Activated naive CD4-positive, alpha-beta T cell treated with anti-CD3 and anti-CD28 coated beads for 36 hours (primary cell): ENCODE measurements at places on chromosomes 11 and 22. TPM values are rescaled to one million over a fixed set of nuclear protein-coding genes. Genes with fewer than 3 reads are reported as not detected.

MS4A3 gene
- not detected for total RNA-seq

TRIM49 gene
- total RNA-seq = not detected

GRCh38 chr11:30553521-30554110 lies 32.5 kb downstream of the MPPED2 start:
- no peak for DNase-seq

GRCh38 chr22:48654492-48654891 lies 1173.2 kb downstream of the BRD1 start:
- no peak overlapping the region for H3K4me3 ChIP-seq
- no peaks in the 10 kb centered on the region for H3K4me1 ChIP-seq
- no peaks in the 10 kb centered on the region for H3K36me3 ChIP-seq
- no peak overlapping the region for H3K27ac ChIP-seq
- DNase-seq = no peak

GRCh38 chr22:25903294-25903693 lies 161.3 kb downstream of the MYO18B start:
- DNase-seq = no peak
- H3K27ac ChIP-seq = no peak overlapping the region
- H3K36me3 ChIP-seq = no peaks in the 10 kb centered on the region
- H3K4me1 ChIP-seq = no peaks in the 10 kb centered on the region

GRCh38 chr22:46829941-46830715 lies 67.7 kb downstream of the TBC1D22A start:
- H3K4me3 ChIP-seq = no peak overlapping the region
- H3K27ac ChIP-seq = no peak overlapping the region
- no peak for DNase-seq
- H3K27me3 ChIP-seq = no peaks in the 10 kb centered on the region

DNA sequence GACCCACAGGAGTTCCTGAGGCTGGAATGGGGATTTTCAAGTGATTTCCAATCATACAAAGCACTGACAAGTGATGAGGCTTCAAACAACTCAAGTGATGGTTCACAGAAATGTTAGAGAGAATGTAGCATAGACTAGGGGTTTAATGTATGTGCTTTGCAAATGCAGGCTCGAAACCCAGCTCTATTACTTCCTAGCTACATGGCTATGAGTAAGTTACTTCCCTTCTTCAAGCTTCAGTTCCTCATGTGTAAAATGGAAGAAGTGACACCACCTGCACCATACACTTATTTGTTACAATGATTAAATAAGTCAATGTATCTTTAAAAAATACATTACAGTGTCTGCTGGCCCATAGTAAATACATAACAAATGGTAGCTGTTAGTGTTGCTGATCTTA lies 139.8 kb downstream of the CCDC81 start:
- H3K36me3 ChIP-seq = no peaks in the 10 kb centered on the region
- no peak overlapping the region for H3K27ac ChIP-seq
- no peak for DNase-seq
- no peaks in the 10 kb centered on the region for H3K27me3 ChIP-seq
- H3K4me1 ChIP-seq = peaks cover 12% of the 10 kb centered on the region

DNA sequence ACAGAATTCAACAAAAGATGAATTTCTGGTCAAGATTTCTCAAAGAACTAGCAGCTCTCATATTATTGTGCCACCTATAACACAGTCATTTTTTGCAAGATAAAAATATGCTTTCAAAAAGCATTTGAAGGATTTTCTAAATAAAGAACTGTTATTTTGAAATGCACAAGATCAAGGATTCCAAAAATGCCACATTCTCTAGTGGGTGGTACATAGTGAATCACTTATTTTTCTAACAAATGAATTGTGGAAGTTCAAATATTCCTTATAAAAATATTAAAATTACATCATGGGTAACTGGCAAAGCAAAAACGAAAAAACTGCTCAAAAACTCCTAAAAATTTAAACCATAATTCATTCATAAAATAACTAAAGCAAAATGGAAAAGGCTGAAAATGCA lies 2.1 kb downstream of the RNF141 start:
- no peaks in the 10 kb centered on the region for H3K27me3 ChIP-seq
- no peak overlapping the region for H3K27ac ChIP-seq
- peaks cover under 1% of the 10 kb centered on the region for H3K36me3 ChIP-seq
- H3K4me1 ChIP-seq = peaks cover 23% of the 10 kb centered on the region
- no peak for DNase-seq

DNA sequence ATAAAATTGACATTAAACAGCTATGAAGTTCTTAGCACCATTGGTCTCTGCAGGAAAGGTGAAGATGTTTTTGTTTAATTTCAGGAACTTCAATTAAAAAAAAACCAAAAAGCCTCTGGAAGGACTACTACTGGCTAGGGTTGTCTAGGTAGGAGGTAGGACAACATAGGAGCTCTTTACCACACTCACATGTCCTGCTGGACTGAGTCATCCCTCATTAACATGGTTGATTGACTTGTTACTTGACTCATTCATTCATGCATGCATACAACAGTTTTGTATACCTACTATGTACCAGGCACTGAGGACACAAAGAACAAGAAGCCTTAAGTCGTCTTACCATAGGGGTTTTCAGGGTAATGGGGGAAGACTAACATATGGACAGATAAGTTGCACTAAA lies 216.9 kb upstream of the ARHGAP20 start:
- no peaks in the 10 kb centered on the region for H3K4me1 ChIP-seq
- no peaks in the 10 kb centered on the region for H3K36me3 ChIP-seq
- no peak overlapping the region for H3K4me3 ChIP-seq
- no peaks in the 10 kb centered on the region for H3K27me3 ChIP-seq
- DNase-seq = no peak

GRCh38 chr11:114605370-114605769 lies 9.8 kb upstream of the NXPE4 start:
- no peak for DNase-seq
- H3K27ac ChIP-seq = no peak overlapping the region
- no peaks in the 10 kb centered on the region for H3K4me1 ChIP-seq
- H3K27me3 ChIP-seq = no peaks in the 10 kb centered on the region

DNA sequence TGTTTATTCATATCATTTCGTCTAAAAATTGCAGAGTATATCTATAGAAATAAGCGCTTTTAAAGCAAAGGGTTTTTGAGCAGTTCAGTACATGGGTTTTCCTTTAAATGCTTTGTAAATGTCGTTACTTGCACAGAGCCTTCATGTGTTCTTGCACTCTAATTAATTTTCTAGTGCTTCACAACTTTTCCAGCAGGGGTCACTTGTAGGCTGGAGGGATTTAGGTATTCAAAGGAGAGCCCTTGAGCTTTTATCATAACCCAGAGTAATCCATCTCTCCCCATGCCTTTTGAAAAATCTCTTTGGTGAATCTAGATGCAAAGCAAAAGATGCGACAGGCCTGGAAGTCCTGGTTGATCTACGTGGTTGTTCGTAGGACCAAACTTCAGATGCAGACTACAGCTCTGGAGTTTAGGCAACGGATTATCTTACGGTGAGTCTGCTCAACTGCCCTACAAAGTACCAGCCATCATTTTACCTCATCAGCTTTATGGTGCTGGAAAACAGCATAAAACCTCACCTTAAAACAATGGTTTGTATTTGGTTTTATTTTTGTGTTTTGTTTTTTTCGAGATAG lies 60.4 kb downstream of the SFI1 start:
- peaks cover 16% of the 10 kb centered on the region for H3K36me3 ChIP-seq
- H3K4me1 ChIP-seq = peaks cover 8% of the 10 kb centered on the region
- H3K4me3 ChIP-seq = no peak overlapping the region
- no peak overlapping the region for H3K27ac ChIP-seq
- DNase-seq = peak; percentile 16
